ENCODE measurements at places on chromosomes 12 and 14. TPM values are rescaled to one million over a fixed set of nuclear protein-coding genes. Genes with fewer than 3 reads are reported as not detected.
A peak's percentile ranks its signal among the peaks of the same experiment; 100 is the strongest.

Gene ATP5F1B
- total RNA-seq: 3,283 TPM

GRCh38 chr14:92880351-92880750 lies 42.6 kb upstream of the CHGA start:
- DNase-seq: no peak

GRCh38 chr12:11798006-11798708 lies 148.7 kb downstream of the ETV6 start:
- DNase-seq: no peak

Gene SLC16A7
- 60.6 TPM for total RNA-seq

DNA sequence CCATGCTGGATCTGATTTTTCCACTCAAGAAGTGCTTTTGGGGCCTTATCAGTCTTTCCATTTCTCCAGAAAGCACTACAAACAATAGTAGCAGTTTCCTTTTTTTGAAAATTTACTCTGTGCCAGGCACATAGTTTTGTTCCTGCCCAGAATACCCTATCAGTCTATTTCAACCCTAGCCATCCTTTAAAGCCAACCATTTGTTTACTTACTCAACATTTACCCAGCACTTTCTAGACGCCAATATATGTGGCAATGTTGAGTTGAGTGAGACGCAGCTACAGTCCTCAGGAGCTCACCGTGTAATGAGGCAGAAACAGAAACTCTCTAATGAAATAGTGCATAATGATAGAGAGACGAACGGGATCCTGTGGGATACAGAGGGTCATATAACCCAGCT lies 32.9 kb upstream of the CHST11 start:
- no peak for DNase-seq

DNA sequence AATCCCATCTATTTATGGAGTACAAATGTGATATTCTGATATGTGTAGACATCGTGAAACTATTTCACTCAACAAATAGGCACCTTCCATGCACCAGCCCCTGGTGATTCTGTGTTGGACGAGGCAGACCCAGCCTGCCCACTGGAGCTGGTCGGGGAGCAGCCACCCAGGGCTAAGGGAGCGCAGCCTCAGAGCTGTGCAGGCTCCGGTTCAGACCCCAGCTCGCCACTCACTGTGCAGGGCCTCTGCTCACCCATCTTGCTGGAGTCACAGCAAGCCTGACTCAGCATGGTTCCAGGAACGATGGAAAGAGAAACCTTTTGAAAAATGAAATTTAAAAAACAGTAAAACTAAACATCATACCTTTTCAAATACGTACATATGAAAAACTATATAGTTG lies 52.3 kb upstream of the BCL11B start:
- no peak for DNase-seq

DNA sequence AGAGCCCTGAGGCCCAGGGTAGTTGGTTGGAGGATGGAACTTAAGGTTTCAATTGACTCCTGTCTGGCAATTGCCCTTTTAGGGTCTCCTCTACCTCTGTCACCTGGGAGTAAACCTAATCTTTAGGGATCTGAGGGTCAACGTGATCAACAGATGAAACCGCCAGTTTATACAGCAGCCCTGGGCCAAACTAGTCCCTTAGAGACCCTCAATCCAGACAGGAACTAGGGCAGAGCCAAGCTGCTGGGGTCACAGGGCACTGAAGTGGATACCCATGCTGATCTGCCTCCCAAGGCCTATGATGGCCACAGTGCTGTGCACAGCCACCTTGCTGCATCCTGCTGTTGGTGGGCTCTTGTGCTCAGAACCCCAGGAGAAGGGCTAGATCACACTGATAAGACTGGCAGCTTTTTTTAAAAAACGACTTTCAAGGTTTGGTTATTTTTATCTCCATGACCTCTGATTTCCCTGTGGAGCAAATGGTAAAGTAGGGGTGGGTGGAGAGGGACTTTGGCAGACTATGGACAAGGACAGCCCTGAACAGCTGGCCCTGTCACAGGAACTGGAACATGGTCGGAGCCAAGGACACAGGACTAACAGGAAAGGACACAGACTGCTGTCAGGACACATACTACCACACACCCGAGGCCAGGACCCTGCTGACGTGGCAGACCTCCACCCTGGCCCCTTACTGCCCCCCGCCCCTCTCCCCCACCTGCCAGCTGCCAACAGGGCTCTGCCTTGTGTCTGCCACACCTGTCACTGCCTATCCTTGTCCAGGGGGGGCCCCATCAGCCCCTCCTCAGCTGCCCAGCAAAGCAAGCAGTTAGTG lies 474 bp downstream of the FITM1 start:
- DNase-seq: peak; percentile 88

- DNase-seq: no peak
These were observed 44.3 kb downstream of the NCOR2 start for GRCh38 chr12:124523071-124523470.

Gene IL23A
- not detected for total RNA-seq

Gene RERG
- 2.9 TPM for total RNA-seq

Gene BTBD6
- total RNA-seq: 34.8 TPM

- DNase-seq: no peak
These were observed 348.0 kb downstream of the SEC23A start for GRCh38 chr14:38755036-38755435.

Gene CCER1
- not detected for total RNA-seq

Gene CCDC184
- 1.5 TPM for total RNA-seq

Gene KCNH3
- total RNA-seq: 0.29 TPM

DNA sequence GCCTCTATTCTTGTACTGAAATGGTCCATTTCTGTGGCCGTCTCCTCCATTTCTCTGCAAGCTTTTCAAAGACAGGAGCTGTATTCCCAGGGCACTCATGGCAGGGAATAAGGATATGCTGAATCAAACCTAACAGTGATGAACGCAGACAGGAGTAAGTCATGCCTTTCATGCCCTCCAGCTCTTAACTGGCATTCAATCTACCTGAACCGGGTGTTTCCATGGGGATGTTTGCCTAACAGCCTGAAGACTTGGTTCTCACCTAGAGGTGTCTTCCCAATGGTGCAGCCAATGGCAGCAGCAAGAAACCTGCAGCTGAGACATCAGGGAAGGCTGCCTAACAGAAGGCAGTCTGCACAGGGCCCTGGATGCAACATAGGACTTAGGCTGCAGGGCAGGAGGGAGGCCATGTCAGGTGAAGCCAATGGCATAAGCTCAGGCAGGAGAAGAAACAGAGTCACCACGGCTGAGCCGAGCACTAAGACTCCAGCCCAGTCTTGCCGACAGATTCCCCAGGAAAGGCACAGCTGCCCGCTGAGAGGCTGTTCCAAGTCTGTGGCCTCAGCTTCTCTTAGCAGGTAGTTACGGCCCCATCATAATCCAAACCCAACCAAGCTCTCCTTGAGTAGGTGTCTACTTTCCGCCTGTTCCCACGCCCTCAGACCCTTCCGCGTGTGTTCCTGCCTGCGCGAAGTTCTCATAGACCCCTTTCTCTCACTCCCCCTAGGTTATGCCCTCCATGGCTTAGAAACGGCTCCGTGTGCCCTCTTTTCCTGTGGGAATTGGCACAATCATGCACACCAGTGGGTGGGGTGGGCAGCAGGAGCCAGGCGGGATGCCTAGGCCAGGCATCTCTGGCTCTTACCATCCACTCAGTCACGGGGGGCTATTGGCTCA lies 44.1 kb downstream of the VWF start:
- no peak for DNase-seq

Gene GALNT6
- 3.0 TPM for total RNA-seq

DNA sequence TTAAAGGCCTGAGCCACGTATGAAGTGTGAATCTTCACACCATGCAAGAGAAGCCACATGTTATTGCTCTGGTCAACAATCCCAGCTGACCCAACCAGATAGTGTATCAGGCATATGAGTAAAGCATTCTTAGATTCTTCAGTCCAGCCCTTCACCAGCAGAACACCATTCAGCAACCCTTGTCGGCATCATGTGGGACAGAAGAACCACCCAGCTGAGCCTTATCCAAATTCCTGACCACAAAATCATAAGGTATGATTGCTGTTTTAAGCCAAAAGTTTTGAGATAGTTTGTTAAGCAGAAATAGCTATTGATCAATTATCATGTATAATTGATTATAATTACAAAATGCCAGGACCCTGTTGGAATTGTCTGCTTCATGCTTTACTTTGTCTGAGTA lies 664.9 kb downstream of the VRK1 start:
- no peak for DNase-seq

Gene SYCP3
- total RNA-seq: not detected

DNA sequence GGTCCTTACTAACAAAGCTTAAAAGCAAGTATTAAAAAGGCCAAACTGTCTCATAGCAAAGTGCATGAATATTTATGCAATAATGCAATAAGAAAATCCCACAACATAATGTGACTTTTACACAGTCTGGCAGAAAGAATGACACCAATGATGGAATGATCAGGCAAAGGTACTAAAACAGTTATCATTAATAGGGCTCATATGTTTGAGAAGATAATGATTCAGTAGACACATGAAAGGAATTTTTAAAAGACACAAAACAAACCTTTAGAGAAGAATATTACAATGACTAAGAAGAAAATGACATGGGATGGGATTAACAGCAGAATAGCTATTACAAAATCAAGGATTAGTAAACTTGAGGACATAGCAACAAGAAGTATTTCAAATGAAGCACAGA lies 1411.2 kb upstream of the TMEM132C start:
- DNase-seq: no peak

- DNase-seq: no peak
These were observed 13.3 kb upstream of the SERPINA9 start for GRCh38 chr14:94489336-94489735.

GRCh38 chr12:42140901-42141300 lies 3.8 kb downstream of the GXYLT1 start:
- no peak for DNase-seq

DNA sequence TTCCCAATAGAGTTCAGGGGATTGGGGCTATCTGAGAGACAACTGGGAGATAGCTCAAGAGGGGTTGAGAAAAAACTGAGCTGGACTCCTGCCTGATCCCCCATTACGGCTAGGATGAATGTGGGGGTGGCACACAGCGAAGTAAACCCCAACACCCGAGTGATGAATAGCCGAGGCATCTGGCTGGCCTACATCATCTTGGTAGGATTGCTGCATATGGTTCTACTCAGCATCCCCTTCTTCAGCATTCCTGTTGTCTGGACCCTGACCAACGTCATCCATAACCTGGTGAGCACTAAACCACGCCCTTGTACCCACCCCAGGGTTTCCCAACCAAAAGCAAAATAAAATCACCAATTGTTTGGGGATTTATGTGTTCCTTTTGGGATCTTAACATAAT lies 1.0 kb downstream of the ORMDL2 start:
- no peak for DNase-seq

- DNase-seq: no peak
These were observed 25.2 kb downstream of the FAM234B start for GRCh38 chr12:13069380-13069779.

GRCh38 chr12:51601241-51601640 lies 10.2 kb downstream of the SCN8A start:
- DNase-seq: no peak

DNA sequence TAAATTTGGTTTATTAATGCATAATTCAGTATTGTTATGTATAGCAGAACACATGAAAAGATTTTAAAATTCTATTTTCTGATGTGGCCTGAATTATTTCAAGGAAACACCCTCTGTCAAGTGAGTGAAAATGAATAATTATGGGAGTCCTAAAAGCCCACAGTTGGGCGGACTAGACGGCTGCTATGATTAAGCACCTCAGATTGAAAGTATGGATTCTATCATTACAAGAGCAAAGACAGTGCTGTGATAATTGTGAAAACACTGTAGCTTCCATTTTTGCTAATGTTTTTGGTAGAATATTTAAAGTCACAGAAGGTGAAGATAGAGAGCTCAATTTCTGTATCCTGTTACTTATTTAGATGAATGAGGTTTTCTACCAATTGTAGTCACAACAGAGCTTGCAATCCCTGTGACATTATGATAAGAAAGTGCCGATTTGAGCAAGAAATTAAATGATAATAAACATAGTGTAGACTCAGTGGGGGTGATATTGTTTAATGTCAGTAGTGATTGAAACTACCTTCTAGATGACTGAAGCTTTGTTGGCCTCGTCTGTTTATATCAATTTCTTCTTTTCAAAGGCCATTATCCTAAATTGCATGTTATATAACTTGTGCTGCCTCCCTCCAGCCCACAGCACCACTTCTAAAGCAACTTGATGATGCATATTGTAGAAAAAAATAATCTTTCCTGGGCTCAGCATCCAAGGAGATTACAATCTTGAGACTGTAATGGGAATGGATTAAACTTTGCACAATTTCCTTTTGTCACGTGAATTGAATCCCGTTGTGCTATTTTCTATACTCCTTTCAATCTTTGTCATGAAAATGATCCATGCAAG lies 359.8 kb downstream of the BTG1 start:
- no peak for DNase-seq

GRCh38 chr14:105087963-105088811 lies 23.0 kb upstream of the GPR132 start:
- DNase-seq: peak; percentile 80

GRCh38 chr12:76041406-76041805 lies 9.8 kb upstream of the PHLDA1 start:
- no peak for DNase-seq

Gene KRT75
- not detected for total RNA-seq

All from heart left ventricle (tissue), 16 donors.